ENCODE measurements at places on chromosomes 11 and 22. TPM values are rescaled to one million over a fixed set of nuclear protein-coding genes. Genes with fewer than 3 reads are reported as not detected.

DNA sequence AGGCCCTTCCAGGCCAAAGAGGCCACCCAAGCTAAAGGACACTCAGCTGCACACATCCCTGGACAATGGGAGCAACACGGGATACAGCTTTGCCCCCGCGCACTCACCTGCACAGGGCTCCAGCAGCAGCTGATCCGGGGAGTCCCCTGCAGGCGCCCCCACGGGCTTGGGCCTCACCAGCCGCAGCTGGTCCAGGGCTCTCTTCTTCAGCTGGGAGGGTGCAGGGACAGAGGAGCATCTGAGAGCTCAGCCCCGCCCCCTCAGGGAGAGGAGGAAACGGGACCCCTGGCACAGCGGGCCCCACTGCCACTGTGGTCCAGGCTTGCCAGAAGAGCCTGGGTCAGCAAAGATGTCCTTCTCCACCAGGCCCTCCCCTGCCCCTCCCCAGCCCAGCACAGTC is 7.8 kb upstream of the MFNG start:
- no peak for DNase-seq

- DNase-seq, result no peak
Observed at GRCh38 chr11:134345237-134345550, 13.4 kb downstream of the GLB1L2 start.

Gene CHRM4
- total RNA-seq, result 4.6 TPM

DNA sequence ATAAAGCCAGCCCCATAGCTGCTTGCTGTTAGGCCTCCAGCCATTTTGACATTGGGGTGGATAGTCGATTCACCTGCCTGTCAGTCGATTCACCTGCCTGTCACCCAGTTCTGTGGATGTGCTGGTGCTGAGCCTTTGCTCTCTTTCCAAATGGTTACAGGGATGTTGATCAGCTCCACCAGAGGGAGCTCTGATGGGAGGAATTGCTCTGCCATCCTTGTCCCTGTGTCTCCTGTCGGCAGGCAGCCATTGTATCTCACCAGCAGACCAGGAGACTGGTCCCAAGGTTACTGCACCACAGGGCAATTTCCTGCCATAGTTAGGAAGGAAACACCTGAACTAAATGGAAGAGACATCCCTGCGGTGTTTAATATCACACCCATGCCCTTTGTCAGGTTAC is 6.1 kb downstream of the MPEG1 start:
- DNase-seq, result no peak

Gene SYT9
- 10.1 TPM for total RNA-seq

- DNase-seq, result no peak
Observed at GRCh38 chr11:65057526-65057925, 827 bp downstream of the NAALADL1 start.

DNA sequence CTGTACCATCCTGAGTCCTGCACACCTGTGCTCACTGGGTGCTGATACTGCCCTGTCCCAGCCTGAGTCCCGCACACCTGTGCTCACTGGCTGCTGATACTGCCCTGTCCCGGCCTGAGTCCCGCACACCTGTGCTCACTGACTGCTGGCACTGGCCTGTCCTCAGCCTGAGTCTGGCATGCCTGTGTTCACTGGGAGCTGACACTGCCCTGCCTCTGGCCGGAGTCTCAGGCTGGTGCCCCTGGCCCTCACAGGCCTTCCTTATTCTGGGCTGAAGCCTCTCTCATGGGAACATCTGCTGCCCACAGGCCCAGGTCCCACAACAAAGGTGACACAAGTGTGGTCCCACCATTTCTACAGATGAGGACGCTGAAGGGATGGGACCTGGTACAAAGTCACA is 115.1 kb downstream of the MPPED1 start:
- no peak for DNase-seq

Data from spinal cord (tissue), 10 donors.